ENCODE measurements at places on chromosomes 7 and 10.

DNA sequence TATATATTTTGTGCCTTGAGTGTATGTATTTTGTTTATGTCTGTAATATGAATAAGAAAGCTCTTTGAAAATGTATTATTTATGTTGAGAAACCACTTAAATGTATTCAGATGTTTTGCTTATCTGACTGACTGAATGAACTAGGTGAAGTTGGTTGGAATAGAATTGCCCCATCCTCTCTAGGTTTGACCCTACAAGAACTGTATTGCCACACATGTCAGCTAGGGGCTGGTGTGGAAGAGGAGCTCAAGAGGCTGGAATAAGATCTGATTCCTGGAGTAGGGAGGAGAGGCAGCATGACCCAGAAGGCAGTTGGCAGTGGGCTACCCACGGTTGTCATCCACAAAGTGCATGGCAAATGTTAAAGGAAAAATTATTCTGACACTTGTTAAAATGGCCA is 9.1 kb downstream of the SSMEM1 start:
- DNase-seq, result no peak

- DNase-seq, result no peak
Measured at GRCh38 chr7:51430480-51431086, 114.0 kb upstream of the COBL start.

DNA sequence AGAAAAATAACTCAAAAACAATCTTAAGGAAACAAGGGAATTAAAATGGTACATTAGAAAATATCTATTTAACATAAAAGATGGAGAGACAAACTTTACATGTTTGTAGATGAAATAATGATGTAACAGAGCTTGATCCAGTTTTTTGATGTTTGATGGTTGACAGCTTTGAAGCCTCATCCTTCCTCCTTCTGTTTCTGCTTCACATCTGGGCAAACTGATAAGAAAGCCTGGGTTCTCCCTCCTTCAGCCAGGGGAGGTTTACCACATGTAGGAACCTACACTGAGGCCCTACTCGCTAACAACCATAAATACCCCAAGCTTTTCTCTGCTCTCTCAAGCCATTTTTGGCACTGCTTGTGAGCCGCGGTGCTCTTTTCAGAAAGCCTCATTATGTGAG is 82.8 kb upstream of the ZNF32 start:
- DNase-seq, result no peak

- no peak for DNase-seq
Measured at GRCh38 chr10:72525277-72525676, 100.6 kb downstream of the MICU1 start.

All from suprapubic skin (tissue), 4 donors.